ENCODE measurements at places on chromosomes 12 and 14.

DNA sequence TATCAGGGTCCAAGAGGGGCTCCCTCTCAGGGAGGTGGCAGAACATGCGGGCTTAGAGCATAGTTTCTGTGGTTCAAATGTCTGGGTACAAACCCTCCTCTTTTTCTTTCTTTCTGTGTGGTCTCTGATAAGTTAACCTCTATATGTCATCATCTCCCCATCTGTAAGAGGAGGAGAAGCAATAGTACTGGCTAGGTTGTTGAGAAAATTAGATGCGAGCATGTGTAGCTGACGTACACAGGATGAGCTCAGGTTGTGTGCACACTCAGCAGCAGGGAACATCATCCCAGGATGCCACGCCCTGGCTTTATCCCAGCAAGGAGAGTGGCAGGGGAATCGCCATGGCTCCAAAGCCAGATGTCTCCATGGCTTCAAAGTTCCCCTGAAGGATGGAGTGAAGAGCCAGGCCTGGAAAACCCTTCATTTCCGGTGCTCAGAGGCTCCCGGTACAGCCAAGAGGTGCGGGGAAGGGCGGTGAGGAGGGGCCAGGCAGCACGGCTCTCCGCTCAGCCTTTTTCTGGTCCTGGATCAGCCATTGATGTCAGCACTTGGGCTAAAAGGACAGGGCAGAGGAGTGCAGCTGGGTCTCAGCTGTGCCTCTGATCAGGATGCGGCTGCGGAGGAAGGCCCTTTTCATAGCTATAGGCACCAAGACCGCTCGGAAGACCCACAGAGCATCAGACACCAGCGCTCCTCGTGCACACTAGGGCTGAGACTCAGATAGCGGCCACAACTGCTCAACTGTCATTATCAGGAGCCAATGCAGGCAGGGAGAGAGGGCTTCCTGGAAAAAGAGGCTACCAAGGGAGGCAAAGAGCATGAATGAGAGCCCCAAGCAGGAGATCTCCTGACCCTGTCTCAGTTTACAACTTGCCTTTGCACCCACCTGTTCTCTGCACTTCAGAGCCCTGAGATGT is 41.5 kb downstream of the ARL6IP4 start:
- no peak for DNase-seq

- DNase-seq: no peak
Observed at GRCh38 chr12:700016-700415, 36.8 kb upstream of the NINJ2 start.

- no peak for DNase-seq
Observed at GRCh38 chr14:104342435-104343293, 204.3 kb downstream of the KIF26A start.

DNA sequence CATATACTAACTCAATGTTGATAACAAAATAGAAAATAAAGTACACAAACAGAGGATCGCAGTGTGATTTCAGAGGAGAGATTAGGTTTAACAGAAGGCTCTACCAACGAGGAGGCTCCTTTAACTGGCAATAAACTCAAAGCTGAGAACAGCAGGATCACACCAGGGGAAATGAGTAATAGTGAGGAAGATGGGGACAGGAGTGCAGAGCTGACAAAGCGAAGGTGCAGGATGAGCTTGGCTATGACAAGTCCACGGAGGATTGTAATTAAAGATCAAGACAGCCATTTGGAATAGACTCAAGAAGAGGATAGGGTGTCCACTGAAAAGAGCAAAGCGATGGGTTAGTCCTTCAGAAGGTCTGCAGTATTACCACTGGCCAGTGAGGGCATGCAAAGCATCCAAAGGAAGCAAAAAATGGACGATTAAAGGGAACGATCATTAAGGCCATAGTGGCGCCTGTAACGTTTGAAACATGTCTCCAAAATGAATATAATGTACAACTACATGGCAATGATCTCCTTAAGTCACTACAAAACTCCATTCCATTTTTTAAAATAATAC is 85.3 kb downstream of the GRIN2B start:
- DNase-seq: no peak

DNA sequence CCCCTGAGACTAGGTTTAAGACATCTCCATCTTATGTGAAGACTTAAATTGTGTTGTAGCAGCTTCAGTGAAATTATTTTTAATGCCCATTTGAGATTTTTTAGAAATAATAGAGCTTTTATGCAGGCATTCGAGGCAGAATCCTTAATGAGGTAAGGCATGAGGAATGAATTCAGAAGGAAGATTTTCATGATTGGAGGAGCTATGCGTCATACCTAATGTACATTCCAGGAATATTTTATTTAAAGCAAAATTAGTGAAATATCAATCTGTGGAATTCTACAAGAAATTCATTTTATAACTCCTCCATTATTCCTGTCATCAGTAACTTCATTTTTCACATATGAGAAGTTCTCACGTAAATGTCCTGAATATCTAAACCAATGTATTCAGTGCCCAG is 36.0 kb upstream of the GARIN6 start:
- no peak for DNase-seq
